Stimulated activated CD4-positive, alpha-beta T cell treated with anti-CD3 and anti-CD28 coated beads, Interleukin-1b, Interleukin-23, amount 100 ng/mL, for 1 hour (primary cell): ENCODE measurements at places on chromosomes 7 and 10.

DNA sequence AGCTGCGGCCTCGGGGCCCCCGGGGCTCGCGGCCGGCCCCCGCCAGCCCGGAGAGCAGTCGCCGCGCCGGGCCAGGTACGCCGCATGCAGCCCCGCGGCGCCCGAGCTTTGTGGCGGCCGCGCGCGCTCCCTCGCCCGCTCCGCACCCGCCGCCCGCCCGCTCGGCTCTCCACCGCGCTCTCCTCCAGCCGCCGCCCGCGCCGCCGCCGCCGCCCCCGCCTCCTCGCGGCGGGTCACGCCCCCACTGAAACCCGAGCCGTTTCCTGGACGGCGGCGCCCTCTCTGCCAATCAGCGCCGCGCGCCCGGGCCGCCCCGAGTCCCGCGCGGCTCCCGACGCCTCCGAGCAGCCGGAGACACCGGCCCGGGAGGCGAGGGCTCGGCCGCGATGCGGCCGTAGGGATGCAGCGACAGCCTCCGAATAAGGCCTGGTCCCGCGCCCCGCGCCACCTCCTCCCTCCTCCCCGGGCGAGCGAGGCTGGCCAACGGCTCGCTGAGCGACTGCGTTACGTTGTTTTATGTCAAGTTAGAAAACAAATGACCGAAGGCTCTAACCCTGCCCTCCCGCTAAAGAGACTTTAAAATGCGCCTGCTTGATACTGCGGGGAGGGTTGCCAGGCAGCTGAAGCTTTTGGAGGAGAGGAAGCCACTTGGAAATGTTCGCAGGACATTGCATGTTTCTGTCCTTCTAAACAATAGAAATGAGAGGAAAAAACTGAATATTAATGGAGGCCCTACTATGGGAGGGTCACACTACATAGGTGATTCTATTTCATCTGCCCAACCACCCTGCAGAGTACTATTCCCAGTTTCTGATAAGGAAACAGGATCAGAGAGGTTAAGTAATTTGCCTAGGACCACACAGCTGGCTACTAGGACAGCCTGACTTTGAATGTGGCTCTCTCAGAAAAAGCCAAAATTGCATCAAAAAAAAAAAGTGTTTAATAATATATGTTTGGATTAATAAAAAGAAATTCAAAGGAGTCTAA lies at the start of gene FGFR2:
Gene FGFR2 (minus strand): TSS at position 182 of the 987 bp plus-strand sequence. CDS start 4,627 bp downstream, outside the sequence.
- DNase-seq = no peak

DNA sequence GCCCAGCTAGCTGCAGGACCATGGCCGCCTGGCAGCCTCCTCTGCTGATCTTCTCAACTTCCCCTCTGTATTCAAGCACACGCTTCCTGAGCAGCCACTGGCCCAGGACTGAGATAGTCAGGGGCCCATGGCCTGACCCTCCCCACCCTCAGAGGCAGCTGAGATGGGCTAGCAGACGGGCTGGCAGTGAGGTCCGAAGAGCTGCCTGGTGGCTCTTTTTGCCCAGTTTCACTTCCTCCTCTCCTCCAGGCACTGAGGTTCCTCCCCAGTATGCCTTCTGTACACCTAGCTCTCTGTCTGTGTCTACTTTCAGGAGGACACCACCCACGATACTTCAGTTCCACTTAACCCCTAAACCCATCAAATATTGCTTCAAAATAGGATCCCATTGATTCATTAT lies 395.6 kb downstream of the TNS3 start:
- no peak for DNase-seq

GRCh38 chr7:101411508-101411874 lies 48.8 kb downstream of the COL26A1 start:
- no peak for DNase-seq

- DNase-seq = no peak
These were observed 14.1 kb upstream of the DLG5 start for GRCh38 chr10:77940627-77941026.

DNA sequence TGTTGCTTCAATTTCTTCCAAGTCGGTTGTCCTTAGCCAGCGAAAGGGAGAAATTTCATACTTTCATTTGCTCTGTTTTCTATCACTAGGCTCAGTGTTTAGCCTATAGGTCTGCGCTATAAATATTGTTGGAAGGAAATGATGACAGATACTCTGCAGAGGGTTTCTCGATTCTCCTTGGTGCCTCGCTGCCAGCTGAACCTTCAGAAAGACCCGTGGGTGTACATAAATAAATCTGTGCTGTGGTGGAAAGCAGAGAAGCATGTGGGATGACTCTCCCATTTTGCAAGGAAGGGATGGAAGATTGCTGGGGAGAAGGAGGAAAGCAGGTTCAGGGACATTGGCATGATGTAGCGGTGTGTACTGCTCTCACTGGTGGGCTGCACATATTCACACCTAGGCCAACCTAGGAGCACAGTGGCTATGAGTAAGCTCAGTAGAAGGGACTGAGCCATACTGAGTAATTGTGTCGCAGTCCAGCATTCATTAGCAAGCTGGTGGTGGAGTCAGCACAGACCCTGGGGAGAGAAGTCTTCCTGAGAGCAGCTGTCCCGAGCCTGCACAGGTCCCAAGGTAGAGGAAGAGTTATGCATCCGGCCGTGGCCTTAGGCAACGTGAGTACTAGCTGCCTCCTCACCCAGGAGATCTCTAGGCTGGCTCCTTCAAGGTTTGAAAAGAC lies 50.5 kb downstream of the PNLIPRP3 start:
- no peak for DNase-seq

DNA sequence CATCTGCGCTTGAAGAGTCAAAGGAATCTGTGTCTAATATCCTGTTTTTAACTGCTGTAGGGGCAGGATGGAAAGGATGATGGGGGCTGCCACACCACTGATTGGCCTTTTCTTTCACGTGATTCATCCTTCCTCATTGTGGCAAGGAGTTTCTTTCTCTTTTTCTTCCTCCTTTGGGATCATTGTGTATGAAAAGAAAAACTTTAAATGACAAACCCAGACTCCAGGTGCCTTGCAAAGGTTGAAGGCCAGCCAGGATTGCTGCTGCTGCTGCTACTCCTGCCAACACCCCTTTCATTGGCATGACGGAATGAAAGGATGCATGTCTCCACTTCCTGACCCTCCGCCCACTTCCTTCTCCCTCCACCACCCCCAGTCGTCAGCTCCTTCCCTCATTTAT lies 6.5 kb upstream of the OIT3 start:
- DNase-seq = no peak

DNA sequence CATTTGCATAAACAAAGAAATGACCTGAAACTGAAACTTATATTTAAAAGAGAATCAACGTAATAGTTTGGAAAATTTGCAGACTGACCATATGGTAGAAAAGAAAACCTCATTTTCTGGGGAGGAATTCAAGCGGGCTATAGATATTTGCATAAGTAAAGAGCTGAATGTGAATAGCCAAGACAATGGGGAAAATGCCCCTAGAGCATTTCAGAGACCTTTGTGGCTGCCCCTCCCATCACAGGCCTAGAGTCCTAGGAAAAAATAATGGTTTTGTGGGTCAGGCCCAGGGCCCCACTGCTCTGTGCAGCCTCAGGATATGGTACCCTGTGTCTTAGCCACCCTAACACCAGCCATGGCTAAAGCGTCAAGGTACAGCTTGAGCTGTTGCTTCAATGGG lies 480.6 kb upstream of the MBL2 start:
- DNase-seq = no peak

DNA sequence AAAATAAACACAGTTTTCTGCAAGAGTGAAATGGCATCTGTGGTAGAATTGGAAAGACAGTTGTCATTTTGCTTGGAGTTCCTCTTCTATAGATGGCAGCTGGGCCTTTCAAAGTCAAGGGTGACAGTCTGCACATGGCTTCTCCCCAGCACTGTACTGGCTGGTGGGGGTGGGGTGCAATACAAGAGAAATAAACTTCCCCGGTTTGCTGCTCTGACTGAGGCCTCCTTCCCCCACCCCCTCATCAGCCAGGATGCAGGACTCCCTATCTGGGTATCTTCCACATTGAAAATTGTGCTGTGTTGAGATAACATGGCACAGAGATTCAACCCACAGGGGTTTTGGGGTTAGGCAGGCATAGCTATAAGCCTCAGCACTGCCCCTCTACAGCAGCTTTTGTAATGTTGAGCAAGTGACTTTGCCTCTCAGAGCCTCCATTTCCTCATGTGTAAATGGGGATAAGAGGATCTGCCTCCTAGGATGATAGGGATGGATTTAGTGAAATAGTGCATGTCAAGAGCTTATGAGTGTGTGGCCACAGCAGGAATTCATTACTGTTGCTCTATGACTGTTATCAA lies 85.8 kb upstream of the WDR11 start:
- no peak for DNase-seq

GRCh38 chr10:93346108-93346507 lies 136.0 kb downstream of the MYOF start:
- no peak for DNase-seq

- DNase-seq = no peak
These were observed 69.8 kb upstream of the KCTD7 start for GRCh38 chr7:66558660-66559465.

DNA sequence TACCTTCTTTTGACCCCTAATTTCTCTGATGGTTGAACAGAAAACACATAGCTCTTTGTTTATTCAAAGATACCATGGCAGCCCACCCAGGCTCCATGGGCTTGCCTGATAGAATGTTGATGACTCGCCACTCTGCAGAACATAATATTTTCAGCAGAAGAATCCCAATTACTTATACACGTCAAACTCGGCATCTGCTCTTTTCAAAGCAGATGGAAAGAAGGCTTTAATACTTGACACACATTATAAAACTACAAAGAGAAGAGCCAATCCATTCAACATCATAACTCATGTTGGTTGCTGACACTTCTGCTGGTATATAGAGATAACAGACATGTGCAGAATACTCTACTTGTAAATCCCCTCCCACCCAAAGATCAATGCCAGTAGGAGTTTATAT lies 69.0 kb downstream of the FOXI2 start:
- DNase-seq = no peak
